ENCODE measurements at places on chromosomes 13 and 19. TPM values are rescaled to one million over a fixed set of nuclear protein-coding genes. Genes with fewer than 3 reads are reported as not detected.

- no peak for DNase-seq
These were observed 947.1 kb upstream of the MIR17HG start for GRCh38 chr13:90400372-90400771.

DNA sequence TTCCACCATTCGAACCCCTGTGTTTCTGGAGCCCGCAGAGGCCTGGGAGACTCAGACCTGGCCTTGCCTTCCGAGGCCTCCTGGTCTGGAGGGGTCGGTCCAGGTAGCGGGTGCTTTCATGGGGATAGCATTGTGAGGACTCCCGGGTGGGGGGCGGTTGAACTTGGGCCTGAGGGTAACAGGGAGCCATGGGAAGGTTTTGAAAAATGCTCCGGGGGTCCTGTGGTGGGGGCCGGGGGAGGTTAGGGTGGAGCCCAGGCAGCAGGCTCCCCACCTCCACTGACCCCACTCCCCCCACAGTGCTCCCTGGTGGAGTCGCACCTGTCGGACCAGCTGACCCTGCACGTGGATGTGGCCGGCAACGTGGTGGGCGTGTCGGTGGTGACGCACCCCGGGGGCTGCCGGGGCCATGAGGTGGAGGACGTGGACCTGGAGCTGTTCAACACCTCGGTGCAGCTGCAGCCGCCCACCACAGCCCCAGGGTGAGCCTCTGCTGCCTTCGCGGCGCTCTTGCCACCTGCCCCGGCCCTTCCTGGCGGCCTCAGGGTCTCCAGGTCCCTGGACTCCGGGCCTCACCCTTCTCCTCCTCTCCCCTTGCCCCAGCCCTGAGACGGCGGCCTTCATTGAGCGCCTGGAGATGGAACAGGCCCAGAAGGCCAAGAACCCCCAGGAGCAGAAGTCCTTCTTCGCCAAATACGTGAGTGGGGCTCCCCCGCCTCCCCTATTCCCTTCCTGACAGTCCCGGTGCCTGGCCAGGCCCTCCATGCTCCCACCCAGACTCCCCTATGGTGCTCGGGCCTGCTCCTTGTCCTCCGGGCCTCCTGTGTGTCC lies 3.8 kb upstream of the GARIN5A start:
- no peak for DNase-seq

DNA sequence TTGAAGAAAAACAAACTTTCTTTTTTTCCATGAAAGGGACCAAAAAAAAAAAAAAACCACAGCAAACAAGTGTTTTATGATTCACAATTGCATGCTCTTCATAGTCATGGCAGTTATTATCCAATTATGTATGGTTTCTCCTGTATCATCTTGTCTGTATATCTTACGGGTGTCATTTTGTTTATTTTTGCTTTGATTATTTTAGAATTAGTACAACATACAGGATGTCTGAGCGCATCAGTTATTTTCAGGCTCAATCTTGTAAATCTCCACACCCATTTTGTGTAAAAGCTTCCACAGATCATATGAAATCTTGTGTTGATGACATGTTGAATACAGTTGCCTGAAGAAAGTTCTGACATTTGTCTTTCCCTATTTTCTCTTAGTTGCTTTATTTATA lies 280.3 kb downstream of the KLF5 start:
- no peak for DNase-seq

GRCh38 chr13:26941345-26942174 lies 181.0 kb upstream of the GPR12 start:
- DNase-seq, result no peak

DNA sequence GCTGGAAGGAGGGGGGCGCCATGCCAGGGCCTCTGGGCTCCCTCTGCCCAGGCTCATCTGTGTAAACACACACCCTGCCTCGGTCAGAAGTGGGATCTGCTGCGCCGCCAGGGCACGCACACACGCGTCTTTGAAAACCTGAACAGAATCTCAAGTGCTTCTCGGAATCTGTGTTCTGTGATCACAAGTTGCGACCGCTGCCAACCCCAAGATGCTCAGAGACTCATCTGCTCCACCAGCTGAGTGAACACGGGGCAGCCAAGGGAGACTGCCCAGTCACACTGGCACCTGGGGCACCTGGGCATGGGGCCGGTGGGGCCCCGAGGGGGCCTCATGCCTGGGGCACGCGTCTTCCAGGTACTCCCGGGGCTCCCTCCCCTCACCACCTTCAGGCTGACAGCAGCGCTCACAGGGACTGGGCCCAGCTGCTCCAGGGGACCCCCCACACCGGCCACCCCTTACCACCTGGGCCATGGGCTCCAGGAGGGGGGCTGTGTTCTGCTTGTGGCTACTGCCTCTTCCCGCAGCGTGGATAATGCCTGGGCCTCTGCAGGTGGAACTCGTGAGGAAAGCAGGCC lies 59.0 kb downstream of the KLF2 start:
- no peak for DNase-seq

- no peak for DNase-seq
These were observed 909 bp downstream of the RFXANK start for GRCh38 chr19:19192910-19193423.

DNA sequence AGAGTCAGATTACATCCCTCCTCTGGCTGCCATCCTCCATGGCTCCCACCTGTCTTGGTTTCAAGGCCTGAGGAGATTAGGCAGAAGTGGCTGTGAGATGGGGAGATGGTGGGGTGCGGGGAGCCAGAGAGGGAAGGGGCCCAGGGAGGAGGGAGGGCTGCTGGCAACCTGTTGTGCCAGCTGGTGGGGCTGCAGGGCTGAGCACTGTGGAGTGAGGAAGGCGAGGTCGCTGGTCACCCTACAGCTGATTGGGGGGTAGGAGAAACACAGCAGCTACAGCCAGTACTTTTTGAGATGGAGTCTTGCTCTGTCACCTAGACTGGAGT lies 48.3 kb downstream of the CD320 start:
- peak; percentile 44 for DNase-seq

DNA sequence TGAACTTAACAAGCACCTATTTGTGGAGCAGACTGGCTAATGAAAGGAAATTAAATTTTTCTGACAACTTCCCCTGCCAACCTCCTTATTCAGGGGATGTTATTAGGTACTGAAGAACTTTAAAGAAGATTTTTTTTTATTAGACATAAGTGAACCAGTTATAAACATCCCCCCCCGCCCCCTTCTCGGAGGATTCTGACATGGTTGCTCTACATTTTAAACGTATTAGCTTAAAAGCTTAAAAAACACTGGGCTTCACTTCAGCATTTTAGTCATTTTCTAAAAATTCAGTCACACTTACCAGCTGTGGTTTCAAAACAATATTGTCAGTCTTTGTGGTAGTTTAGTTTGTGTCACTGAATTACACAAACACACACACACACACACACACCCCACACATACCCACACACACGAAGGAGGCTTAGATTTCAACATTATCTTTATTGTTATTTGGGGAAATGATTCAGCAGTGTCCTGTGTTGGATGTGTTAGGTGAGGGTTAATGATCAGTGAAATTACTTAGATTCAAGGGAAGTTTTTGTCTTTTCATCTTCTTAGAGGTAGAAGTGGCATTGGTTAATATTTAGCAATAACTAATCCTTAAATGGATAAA lies 145.7 kb downstream of the PCCA start:
- no peak for DNase-seq

DNA sequence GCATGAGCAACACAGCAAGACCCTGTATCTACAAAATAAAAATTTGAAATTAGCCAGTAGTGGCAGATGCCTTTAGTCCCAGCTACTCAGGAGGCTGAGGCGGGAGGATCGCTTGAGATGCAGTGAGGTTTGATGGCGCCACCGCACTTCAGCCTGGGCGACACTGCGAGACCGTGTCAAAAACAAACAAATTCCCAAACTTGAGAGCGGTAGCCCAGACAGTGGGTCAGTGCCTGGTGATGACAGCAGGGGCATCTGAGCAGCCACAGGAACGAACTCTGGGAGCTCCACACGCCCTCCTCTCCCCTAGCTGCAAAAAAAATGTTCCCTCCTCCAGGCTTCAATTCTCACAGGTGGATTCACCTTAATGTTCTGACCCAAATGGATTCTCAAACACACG lies 14.1 kb downstream of the ZNF490 start:
- no peak for DNase-seq

- no peak for DNase-seq
These were observed 3.8 kb upstream of the SLC8A2 start for GRCh38 chr19:47475465-47475864.

DNA sequence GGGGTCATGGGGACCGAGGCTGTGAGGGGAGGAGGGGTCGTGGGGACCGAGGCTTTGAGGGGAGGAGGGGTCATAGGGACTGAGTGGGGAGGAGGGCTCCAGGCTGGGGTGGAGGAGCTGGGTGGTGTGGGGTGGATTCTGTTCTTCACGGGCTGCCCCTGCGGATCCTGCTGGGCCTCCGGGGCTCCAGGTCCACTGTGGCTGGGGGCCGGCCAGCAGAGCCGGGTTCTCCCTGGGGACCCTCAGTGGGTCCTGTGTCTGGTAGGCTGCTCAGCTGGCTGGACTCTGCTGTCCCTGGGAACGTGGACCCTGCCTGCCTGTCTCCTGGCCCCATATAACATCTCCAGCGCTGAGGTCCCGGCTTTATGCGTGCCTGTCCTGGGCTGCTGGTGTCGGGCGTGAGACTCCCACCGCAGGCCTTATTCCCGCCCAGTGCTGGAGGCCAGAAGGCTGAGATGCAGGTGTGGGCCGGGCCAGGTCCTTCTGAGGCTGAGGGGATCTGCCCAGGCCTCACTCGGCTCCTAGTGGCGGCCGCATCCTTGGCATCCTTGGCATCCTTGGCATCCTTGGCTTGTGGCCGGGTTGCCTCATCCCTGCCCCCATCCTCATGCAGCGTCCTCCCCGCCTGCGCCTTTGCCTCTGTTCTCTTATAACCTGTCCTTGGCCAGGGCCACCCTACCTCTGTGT lies 19.8 kb upstream of the GNA15 start:
- DNase-seq, result no peak

GRCh38 chr13:44576351-44577235 lies 463 bp upstream of the TSC22D1 start:
- DNase-seq, result peak; percentile 66

DNA sequence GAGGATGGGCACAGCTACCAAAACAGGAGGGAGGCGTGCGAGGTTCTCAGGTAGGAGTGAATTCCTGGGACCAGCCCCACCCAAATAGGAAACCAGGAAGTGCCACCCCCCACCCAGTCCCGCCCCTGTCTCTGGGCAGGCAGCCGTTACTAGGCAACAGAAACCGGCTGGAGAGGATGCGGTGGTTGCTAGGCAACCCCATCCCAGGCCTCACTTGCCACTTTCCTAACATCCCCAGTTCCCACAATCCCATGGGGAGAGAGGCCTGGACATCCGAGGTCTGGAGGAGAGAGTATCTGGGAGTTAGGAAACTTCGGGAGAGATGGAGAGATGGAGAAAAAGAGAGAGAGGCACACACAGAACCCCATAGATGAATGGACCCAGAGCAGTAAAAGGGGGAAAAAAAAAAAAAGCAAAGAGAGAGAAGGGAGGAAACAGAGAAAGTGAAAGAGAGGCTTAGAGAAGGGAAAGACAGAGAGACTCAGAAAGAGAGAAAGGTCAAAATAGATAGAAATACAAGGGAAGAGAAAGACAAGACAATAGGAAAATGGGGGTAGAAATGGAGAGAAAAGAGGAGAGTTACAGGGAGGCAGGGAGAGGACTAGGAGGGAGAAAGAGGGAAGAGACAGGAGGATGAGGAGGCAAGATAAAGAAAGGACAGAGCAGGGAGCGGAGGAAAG lies 3.8 kb downstream of the GRIK5 start:
- no peak for DNase-seq

DNA sequence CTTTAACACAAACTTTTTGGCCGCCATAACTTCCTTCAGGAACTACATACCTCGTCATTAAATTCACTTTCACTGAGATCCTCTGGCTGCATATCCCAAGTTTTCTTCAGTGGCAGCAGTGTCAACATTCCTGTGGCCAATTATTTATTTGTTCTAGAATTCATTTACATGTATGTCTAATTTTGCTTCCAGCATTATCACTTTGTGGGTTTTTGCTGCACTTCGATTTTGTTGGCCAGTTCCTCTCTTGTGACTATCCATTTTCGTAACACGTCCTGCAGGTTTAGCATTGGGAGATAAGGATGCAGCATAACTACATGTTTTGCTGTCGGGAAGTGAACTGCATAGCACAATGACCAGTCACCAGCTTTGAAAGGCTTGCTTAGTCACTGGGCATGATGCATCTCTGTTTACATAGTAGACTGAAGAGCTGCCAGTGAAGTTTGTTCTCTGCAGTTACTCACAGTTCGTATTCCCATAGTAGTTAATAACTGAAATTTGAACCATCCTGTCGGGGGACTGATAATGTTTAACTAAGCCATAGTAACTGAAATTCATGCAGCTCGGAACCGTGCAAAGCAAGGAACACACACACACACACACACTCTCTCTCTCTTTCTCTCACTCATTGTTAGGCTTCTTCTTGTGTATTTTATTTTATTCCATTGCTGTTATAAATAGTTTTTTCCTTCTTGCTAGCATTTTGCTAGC lies 28.3 kb downstream of the ZNF507 start:
- DNase-seq, result no peak

GRCh38 chr13:63838366-63839110 lies 2422.9 kb upstream of the PCDH20 start:
- no peak for DNase-seq

GRCh38 chr19:14614099-14614412 lies 31.2 kb downstream of the CLEC17A start:
- DNase-seq, result no peak

DNA sequence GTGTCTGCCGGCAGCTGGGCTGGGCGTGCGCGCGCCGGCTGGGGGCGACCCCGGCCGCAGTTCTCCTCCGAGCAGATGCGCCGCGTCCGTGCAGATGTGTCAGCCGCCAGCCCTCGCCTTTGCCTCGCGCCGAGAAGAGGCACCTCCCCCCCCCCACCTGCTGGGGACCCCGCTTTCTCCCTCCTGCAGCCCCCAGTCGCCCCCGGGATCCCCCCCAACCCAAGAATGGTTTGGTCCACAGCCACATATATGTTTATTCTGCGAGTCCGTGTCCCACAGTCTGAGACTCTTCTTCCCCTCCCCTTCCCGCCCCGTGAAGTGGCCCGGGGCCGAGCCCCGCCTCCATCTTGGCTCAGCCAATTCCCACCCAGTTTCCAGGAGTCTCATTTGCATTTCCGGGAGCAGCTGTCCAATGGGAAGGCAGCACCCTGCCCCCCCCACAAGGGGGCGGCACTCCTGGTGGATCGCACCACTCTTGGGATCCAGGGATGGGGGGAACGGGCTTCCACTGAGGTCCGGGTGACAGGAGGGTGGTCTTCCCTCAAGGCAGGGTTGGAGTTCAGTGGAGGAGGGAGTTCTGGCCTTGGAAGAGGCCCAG lies 8.6 kb downstream of the ISOC2 start:
- DNase-seq, result peak; percentile 83

- DNase-seq, result no peak
These were observed 387.8 kb upstream of the GPC6 start for GRCh38 chr13:92838786-92839185.

TMEM59L gene
- 1.2 TPM for total RNA-seq

NPAS1 gene
- 0.89 TPM for total RNA-seq

KLC3 gene
- total RNA-seq, result not detected

CADM4 gene
- total RNA-seq, result 175 TPM

SMIM17 gene
- total RNA-seq, result 0.85 TPM

DENND1C gene
- 5.5 TPM for total RNA-seq

CERS4 gene
- 66.9 TPM for total RNA-seq

RNF113B gene
- not detected for total RNA-seq

PSG5 gene
- total RNA-seq, result not detected
